ENCODE measurements at places on chromosomes 7 and 10.

- DNase-seq = no peak
Observed at GRCh38 chr10:75404815-75405597, 3.4 kb upstream of the ZNF503 start.

GRCh38 chr7:141057788-141058187 lies 16.1 kb upstream of the TMEM178B start:
- no peak for DNase-seq

DNA sequence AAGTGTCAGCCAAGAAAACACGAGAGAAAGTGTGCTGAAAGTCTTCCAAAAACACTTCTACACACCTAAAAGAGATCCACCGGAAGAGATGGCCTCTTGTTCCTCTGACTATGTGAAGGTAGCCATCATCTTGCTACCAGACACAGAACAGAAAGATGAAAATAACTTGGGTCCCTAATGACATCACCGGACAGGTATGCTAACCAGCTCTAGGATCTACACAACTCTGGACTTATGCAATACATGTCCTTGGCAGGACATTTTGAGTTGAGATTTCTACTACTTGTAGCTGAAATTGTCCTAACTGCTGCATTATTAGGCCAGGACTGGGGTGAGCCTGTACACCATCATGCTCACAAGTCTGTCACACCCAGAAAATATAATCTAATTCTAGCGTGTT lies 358.7 kb downstream of the ELMO1 start:
- DNase-seq = no peak

GRCh38 chr7:73597978-73598782 lies 19.8 kb upstream of the TBL2 start:
- DNase-seq = no peak

GRCh38 chr7:1946773-1947450 lies 276.8 kb downstream of the ELFN1 start:
- no peak for DNase-seq

GRCh38 chr7:30270921-30271320 lies 13.5 kb upstream of the ZNRF2 start:
- no peak for DNase-seq

DNA sequence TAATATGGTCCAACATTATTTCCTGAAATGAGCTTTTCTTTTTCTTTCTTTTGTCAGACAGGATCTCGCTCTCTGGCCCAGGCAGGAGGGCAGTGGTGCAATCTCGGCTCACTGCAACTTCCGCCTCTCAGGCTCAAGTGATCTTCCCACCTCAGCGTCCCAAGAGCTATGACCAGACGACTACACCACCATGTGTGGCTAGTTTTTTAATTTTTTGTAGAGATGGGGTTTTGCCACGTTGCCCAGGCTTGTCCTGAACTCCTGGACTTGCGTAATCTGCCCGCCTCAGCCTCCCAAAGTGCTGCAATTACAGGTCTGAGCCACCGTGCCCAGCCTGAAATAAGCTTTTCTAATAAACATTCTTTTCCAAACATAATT lies 48.6 kb downstream of the CUL2 start:
- DNase-seq = no peak

DNA sequence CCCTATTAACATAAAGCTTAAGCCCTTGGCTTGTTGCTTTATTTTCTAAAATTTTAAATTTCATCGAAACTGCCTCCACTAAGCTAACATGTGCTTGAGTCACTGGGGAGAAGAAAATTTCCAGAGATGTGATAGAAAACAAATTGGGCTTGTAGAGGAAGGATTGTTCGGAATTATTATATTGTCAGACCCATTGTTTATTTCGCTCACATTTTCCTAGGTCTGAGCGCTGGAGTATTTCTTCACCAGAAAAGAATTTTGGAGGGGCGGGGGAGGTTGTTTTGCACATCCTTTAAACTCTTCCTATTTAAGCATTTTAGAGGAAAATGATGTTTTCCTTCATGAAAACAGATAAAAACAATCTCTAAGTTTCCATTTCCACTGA lies 29.1 kb downstream of the CELF2 start:
- DNase-seq = no peak

- DNase-seq = no peak
Observed at GRCh38 chr7:17832242-17832641, 108.1 kb downstream of the SNX13 start.

DNA sequence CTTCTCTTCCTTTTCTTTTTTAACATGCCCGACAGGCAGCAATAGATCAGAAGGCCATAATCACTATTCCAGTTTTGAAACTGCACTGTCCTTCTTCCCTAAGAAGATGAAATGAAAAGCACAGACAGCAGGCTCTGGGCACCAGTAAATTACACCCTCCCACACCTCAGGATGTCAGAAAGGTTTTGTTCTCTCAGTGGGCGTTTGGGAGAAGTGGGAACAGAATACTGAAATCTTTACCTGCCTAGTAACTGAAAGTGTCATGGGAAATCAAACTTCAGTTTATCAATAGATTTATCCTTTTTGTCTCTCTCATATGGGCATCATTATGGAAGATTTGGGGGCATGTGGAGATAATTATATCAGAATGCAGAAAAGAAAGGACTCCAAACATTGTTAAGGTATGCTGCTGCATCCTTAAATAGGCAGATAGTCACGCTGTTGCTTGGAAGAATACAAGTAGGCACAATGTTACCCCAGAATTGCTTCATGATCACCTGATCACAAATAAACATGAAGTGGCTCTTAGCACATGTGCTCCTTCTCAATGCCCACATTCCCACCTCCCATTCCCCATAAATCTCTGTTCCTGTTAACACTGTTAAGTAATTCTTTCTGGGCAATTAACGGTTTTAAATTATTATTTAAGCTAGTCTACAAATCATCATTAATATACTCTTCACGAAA lies 113.3 kb downstream of the DOCK4 start:
- no peak for DNase-seq

GRCh38 chr7:138358850-138359341 lies 101.2 kb upstream of the TRIM24 start:
- DNase-seq = no peak

GRCh38 chr7:148371280-148371937 lies 219.2 kb upstream of the C7orf33 start:
- no peak for DNase-seq

- DNase-seq = no peak
Observed at GRCh38 chr7:124992851-124993562, 63.4 kb upstream of the POT1 start.

- no peak for DNase-seq
Observed at GRCh38 chr7:5255832-5256231, 26.9 kb upstream of the SLC29A4 start.

- DNase-seq = no peak
Observed at GRCh38 chr10:47092831-47093230, 181.6 kb downstream of the PTPN20 start.

DNA sequence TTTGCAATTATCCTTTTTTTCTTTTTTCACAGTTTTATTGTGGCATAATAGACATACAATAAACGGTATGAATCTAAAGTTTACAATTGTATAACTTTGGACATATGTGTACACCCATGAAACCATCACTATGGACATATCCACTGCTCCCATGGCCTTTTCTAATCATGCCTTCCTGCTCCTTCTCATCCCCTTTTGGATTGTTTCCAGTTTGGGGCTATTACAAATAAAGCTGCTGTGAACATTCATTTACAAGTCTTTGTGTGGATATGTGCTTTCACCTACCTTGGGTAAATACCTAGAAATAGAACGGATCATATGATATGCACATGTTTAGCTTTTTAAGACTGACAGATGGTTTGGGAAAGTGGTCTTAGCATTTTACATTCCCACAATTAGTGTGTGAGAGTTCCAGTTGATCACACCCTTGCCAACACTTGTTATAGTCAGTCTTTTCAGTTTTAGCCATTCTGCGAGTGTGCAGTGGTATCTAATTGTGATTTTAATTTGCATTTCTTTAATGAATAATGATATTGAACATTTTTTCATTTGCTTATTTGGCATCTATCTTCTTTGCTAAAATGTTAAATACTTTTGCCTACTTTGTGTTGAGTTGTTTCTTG lies 120.9 kb upstream of the KAT6B start:
- no peak for DNase-seq

DNA sequence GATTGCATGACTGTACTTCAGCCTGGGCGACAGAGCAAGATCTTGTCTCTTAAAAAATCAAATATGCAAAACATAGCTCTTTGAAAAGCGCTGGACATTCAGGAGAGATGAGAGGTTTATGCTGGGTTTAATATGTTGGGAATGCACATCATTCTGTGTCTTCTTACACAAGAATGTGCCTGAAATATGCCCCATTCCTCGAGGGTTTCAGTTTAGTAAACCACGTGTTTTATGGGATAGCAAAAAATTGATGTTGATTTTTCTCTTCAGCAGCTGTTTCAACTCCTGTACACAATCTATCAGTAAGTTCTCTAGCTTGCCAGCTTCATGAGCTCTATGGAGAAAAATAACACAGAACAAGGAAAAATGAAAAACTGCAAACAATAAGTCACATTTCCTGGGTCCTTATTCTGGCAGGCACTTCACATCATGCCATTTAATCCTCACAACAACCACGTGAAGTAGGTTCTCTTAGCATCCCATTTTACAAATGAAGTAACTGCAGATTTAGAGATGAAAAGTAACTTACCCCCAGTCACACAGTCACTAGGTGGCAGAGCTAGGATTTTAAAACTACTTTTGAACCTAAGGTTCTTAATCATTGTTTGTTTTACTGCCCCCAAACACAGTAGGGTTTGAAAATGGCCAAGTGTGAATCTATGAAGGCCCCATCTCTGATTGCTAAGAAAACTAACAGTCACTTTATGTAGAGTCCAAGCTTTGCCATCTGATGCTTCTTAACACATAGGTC lies 423.6 kb downstream of the PHTF2 start:
- DNase-seq = no peak

- DNase-seq = no peak
Observed at GRCh38 chr10:75263806-75264205, 28.0 kb upstream of the COMTD1 start.

DNA sequence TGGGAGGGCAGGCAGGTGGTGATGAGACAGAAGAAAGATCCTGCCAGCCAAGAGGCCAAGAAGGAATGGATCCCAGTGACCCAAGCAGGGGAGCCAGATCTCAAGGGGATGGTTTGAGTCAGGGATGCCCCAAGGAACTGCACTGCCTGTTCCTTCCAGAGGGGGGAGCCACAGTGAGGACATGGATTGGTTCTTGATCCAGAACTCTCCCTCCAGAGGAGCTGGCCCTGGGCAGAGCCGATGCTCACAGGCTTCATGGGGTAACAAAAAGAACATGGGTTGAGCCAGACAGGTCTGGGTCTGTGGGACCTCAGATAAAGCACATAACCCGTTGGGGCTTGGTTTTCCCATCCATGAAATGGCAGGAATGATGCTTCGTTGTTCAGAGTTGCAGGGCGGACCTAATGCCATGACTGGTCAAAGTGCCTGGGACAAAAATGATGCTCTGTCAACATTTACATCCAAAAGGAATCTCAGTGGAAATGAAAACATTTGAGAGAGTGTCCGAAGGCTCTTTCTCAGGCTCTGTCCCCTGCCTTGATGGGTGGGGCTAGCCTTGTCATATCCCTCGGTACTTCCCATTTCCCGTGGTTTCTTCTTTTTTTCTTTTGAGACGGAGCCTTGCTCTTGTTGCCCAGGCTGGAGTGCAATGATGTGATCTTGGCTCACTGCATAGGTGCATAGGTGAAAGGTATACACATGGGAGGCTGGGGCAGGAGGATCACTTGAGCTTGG lies 4.7 kb upstream of the DENND2A start:
- no peak for DNase-seq

DNA sequence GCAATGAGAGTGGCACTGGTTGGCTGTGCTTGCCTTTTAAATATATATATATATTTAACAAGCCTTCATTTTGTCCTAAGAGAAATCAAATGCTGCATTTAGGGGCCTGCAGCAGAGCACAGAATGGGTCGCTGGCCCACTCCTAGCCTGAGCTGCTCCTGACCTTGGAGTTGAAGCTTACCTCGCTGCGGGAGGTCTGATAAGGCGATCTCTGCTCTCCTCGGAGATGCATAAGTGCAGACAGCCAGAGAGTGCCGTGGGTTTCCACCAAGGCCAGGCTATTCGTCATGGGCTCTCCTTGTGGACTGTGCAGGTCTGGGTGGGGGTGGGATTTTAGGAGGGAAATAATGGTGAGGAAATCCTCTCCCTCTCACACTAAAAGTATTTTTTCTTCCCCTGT lies 99.5 kb upstream of the IKZF1 start:
- DNase-seq = no peak

DNA sequence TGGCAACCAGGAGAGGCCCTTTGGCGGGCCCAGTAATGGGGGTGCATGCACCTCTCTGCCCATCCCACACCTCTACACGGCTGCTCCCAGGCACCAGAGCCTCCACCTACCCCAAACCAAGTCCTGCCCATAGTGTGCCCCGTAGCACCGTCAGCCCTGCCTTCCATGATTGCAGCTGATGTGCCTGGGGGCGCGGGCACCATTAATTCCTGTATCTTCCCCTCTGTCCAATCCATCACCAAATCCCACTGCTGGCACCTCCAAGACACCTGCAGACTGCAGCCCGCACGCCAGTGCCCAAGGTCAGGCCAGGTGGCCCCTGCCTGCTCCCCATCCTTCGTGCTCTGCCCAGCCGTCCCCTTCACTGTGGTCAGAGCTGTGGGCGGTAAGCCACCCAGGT lies 533.0 kb downstream of the PTPRN2 start:
- no peak for DNase-seq

- DNase-seq = no peak
Observed at GRCh38 chr7:143411976-143412708, 3.5 kb upstream of the EPHA1 start.

DNA sequence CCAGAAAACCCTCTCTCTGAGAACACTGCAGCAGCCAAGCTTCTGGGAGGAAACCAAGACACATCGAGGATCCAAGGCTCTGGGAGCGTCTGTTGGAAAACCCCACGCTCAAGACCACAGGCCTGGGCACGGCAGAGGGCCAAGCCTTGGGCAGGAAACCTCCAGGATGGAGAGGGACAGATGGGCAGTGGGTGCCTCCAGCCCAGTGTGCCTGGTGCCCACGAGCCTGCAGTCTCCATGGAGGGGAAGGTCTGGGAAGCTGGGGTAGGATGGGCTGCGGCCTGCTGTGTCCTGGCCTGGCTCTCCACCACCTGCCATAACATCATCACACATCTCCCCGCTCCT lies 96.1 kb downstream of the FAM53B start:
- no peak for DNase-seq

- no peak for DNase-seq
Observed at GRCh38 chr7:125065001-125065400, 135.4 kb upstream of the POT1 start.

GRCh38 chr7:32170838-32171237 lies 100.6 kb upstream of the PDE1C start:
- DNase-seq = no peak

DNA sequence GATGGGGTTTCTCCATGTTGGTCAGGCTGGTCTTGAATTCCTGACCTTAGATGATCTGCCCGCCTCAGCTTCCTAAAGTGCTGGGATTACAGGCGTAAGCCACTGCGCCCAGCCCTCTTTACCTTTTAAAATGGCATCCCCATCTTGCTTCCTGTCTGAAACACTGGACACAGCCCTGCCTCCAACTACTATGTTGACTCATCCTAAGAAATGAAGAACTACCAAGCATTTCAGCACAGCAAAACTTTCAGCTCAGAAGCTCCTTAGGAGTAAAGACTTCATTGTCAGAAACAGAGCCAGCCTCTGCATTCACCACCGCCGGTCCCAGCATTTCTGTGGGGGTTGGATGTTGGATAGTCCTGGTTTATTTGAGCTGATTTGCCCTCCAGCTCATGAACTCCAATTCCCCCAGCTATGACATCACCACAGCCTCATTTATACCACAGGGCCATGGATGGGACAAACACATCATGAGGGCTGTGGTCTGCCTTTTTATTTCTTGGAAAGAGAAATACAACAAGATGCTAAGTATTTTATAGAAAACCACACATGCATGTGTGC lies 123.5 kb downstream of the ADCY1 start:
- DNase-seq = no peak

Measured in GM10248 (cell line).